H1 (cell line): ENCODE measurements at places on chromosomes 5 and 9. TPM values are rescaled to one million over a fixed set of nuclear protein-coding genes. Genes with fewer than 3 reads are reported as not detected.
A peak's percentile ranks its signal among the peaks of the same experiment; 100 is the strongest.

DNA sequence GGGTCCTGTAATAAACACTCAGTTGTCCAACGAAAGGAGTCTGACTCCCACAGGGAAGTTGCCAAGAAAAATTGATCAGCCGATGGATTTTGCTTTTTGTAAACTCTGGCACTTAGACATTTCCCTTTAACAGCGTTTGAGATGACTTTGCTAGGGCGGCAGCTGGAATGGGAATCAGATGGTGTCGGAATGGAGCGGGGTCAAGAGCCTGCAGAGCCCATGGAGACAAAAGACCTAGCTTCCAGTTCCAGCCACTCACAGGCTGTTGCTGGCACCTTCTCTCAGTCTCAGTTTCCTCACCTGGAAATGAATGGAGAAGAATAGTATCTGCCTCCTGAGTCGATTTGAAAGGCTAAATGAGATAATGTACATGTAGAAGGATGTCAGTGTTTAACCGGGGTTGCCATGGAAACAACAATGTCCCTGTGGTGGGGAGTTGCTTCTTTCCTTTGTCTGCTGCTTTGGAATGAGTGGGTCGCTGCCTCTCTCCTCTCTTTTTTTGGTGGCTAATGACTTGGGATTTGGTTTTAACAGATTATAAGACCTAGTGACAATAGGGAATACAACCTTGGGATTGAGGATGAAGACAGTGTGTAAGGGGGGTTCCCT lies 137.4 kb downstream of the GAS1 start:
- H3K36me3 ChIP-seq: no peaks in the 10 kb centered on the region
- no peak for DNase-seq
- no peaks in the 10 kb centered on the region for H3K27me3 ChIP-seq

DNA sequence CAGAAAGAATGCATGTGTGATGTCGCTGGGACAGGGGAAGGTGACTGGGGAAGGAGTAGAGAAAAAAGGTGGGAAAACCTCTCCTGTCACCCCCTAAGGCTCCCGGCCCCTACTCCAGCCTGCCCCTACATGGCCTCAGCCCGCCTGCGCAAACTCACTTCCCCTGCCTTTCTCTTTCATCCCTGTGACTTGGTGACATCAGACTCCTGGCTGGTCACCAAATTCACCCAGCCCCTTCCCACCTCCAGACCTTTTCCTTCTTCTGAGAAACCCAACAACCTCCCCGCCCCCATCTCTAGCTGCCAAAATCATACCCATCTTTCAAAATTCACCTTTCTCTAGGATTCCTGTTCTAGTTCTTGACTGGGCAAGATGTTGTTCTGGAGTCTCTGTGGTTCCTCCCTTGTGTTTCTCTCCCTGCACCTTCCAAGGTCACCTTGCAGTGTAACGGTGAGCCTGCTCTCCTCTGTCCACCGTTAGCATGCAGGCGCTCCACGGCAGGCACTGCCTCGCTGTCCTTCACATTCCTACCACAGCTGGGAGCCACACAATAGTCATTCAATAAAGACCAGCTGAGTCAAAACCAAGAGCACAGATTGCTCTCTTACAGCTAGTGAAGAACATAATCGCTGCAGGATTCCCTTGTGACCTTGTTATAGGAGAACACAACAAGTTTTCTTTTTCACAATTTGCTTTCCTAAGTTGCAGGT lies 134.5 kb downstream of the FANCC start:
- H3K4me1 ChIP-seq: peaks cover 7% of the 10 kb centered on the region
- no peaks in the 10 kb centered on the region for H3K36me3 ChIP-seq
- H3K27ac ChIP-seq: no peak overlapping the region
- H3K27me3 ChIP-seq: no peaks in the 10 kb centered on the region

DNA sequence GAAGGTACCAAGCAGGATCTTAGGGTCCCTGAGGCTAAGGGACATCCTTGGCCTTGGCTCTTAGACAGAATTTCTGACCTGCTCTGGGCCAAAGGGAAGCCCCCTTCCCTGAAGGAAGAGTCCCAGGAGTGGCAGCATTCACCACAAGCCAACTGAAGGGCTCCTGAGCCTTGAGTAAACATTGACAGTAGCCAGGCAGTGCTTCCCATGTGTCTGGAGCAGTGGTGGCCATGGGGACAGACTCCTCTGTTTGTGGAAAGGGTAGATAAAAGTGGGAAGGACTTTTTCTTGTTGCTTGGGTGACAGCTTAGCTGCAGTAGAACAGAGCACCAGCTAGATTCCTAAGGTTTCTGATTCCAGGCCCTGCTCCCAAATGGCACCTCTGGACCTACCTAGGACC lies 61.4 kb upstream of the VLDLR start:
- DNase-seq: no peak
- H3K27ac ChIP-seq: no peak overlapping the region
- H3K4me1 ChIP-seq: no peaks in the 10 kb centered on the region

DNA sequence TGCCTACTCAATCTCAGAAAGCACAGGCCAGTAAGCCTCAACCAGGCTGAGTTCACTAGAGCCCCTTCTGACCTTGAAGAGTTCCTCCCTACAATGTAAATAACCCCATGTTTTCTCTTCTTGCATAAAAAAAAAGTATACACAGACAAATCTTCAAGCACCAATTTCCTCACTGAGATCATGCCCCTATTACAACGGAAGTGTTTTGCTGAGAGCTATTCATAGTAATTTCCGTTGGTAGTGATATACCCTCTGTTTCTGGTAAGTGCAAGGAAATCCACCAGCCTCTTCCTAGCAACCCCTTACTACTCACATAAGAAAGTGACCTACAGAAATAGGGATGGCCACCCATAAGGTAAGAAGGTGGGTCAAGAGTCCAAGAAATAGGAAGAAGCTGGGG lies 76.4 kb upstream of the TARS1 start:
- no peak overlapping the region for H3K27ac ChIP-seq
- no peak for DNase-seq
- H3K4me3 ChIP-seq: no peak overlapping the region
- H3K27me3 ChIP-seq: no peaks in the 10 kb centered on the region
- H3K4me1 ChIP-seq: no peaks in the 10 kb centered on the region
- H3K36me3 ChIP-seq: no peaks in the 10 kb centered on the region

The LCN15 gene
- total RNA-seq: 0.47 and 0.61 TPM in 2 replicates

GRCh38 chr5:169753795-169754194 lies 116.7 kb downstream of the DOCK2 start:
- H3K4me1 ChIP-seq: peaks cover 4% of the 10 kb centered on the region
- DNase-seq: no peak
- no peaks in the 10 kb centered on the region for H3K36me3 ChIP-seq
- H3K27ac ChIP-seq: no peak overlapping the region
- H3K27me3 ChIP-seq: no peaks in the 10 kb centered on the region

GRCh38 chr5:134963098-134963497 lies 4.6 kb upstream of the CATSPER3 start:
- no peak overlapping the region for H3K27ac ChIP-seq
- no peak overlapping the region for H3K4me3 ChIP-seq
- no peaks in the 10 kb centered on the region for H3K27me3 ChIP-seq
- H3K36me3 ChIP-seq: no peaks in the 10 kb centered on the region
- peaks cover 3% of the 10 kb centered on the region for H3K4me1 ChIP-seq
- DNase-seq: no peak

- no peak overlapping the region for H3K27ac ChIP-seq
- H3K36me3 ChIP-seq: no peaks in the 10 kb centered on the region
- H3K4me1 ChIP-seq: no peaks in the 10 kb centered on the region
- DNase-seq: peak; percentile 75
- H3K27me3 ChIP-seq: no peaks in the 10 kb centered on the region
- no peak overlapping the region for H3K4me3 ChIP-seq
Measured at GRCh38 chr5:35963381-35963843, 25.0 kb upstream of the CAPSL start.

DNA sequence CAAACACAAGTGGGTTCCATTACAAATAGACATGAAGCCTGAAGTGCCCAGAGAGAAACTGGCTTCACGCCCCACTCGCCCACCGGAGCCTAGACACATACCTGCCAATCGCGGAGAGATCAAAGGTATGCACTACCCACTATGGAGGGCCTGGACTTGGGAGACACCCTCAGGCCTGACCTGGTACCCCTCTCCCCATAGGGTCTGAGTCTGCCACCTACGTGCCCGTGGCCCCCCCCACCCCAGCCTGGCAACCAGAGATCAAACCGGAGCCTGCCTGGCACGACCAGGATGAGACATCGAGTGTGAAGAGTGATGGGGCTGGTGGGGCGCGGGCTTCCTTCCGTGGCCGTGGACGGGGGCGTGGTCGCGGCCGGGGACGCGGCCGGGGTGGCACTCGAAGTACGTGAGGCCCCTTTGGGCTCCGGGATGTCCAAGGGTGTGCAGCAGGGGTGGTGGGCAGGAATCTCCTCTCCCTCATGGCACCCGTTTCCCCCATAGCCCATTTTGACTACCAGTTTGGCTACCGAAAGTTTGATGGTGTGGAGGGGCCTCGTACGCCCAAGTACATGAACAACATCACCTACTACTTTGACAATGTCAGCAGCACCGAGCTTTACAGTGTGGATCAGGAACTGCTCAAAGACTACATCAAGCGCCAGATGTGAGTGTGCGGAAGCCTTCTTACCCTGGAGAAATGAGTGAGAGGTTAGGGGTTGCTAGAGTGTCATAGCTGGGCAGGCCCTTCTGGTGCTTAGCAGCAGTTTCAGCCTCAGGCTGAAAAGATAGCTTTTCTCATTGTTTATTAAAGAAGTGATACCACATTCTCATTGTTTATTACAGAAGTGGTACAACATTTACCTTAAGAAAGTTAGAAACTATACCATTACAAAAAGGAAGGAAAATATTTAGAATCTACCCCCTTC lies 38.7 kb downstream of the LARP1 start:
- no peak overlapping the region for H3K4me3 ChIP-seq
- no peaks in the 10 kb centered on the region for H3K27me3 ChIP-seq
- no peak for DNase-seq
- H3K27ac ChIP-seq: no peak overlapping the region
- H3K4me1 ChIP-seq: no peaks in the 10 kb centered on the region
- peaks cover 82% of the 10 kb centered on the region for H3K36me3 ChIP-seq

- no peak overlapping the region for H3K27ac ChIP-seq
- H3K36me3 ChIP-seq: no peaks in the 10 kb centered on the region
- peak; percentile 26 for DNase-seq
- H3K27me3 ChIP-seq: no peaks in the 10 kb centered on the region; the same call in 1 of the 2 replicates
Measured at GRCh38 chr5:170145462-170145861, 39.8 kb downstream of the FOXI1 start.

DNA sequence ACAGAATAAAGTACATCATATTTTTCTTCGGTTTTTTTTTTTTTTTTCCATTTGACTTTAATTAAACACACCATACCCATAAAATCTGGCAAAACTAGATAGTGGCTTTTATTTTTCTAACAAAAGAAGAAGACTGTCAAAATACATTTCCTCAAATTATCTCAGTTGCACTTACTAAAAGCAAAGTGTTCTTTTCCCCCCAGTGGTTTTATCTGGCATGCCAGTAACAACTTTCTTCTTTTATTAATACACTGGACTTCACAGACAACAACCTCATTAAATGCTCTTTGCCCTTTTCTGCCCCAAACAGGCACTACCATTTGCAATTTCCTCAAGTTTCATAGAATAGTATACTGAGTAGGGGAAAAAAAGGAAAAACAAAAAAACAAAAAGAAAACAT lies 1792.3 kb downstream of the EFNA5 start:
- H3K4me3 ChIP-seq: no peak overlapping the region
- no peaks in the 10 kb centered on the region for H3K4me1 ChIP-seq
- DNase-seq: no peak
- H3K27me3 ChIP-seq: no peaks in the 10 kb centered on the region
- H3K36me3 ChIP-seq: no peaks in the 10 kb centered on the region

DNA sequence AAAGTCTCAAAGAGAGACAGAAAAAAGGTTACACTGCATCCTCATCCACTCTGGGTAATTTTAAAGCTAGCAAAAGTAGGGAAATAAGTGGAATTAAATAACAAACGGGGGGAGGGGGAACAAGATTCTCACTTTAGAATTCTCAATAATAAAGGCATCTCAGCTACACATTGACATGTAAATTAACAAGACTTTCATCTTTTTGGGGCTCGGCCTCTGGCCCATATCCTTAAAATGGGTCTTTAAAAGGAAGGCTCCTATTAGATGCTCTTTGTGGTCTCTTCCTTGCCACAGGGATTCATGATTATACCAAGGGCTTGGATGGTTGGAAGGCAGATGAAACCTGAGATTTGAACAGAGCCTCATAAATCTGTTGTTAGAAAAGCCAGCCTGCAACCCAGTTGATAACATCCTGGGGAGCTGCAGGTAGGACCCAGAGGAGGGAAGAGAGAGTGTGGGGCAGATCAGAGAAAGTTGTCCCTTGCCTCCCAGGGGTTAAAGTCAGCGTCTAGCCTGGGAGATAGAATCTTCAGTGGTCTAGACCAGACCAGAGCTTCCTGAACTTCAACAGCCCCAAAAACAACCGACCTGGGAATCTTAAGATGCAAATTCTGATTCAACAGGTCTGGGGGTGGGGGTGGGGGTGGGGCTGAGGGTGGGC lies 135.9 kb downstream of the GCNT1 start:
- H3K4me1 ChIP-seq: peaks cover 5% of the 10 kb centered on the region
- no peaks in the 10 kb centered on the region for H3K27me3 ChIP-seq
- 0 out of 2 replicates have a peak overlapping the region, but pooled peaks have one; percentile 46 for H3K27ac ChIP-seq

- H3K27me3 ChIP-seq: no peaks in the 10 kb centered on the region
- H3K4me3 ChIP-seq: no peak overlapping the region
- no peaks in the 10 kb centered on the region for H3K4me1 ChIP-seq
Measured at GRCh38 chr9:108235609-108236008, 620.2 kb downstream of the ACTL7B start.

DNA sequence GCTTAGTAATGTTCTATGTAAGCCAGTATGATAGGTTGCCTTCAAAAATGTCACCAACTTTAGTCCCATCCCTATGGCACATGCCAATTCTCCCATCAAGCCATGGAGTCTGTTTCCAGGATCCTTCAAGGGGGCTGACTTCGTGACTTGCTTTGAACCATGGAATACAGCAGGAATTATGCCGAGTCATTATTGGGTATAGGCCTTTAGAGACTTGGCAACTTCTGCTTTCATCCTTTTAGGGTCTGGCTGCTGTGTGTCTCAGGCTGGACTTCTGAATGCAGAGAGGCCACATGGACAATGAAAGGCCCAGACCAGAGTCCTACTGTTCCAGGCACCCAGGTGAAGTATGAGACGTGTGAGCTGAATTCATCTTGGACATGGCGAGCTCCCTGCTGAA lies 109.8 kb downstream of the DENND1A start:
- no peak overlapping the region for H3K27ac ChIP-seq
- H3K36me3 ChIP-seq: no peaks in the 10 kb centered on the region
- H3K4me1 ChIP-seq: peaks cover 6% of the 10 kb centered on the region
- no peak for DNase-seq

GRCh38 chr5:57720656-57721055 lies 238.0 kb upstream of the ACTBL2 start:
- H3K27ac ChIP-seq: no peak overlapping the region
- no peak overlapping the region for H3K4me3 ChIP-seq
- H3K4me1 ChIP-seq: no peaks in the 10 kb centered on the region
- no peak for DNase-seq
- H3K27me3 ChIP-seq: no peaks in the 10 kb centered on the region

GRCh38 chr5:172175263-172175719 lies 12.7 kb downstream of the STK10 start:
- no peak overlapping the region for H3K27ac ChIP-seq
- no peaks in the 10 kb centered on the region for H3K27me3 ChIP-seq
- no peak for DNase-seq
- no peaks in the 10 kb centered on the region for H3K4me1 ChIP-seq

The BHMT2 gene
- not detected in 2 replicates for total RNA-seq

GRCh38 chr5:137051161-137051560 lies 448.0 kb downstream of the SPOCK1 start:
- H3K27ac ChIP-seq: no peak overlapping the region
- no peaks in the 10 kb centered on the region for H3K4me1 ChIP-seq
- DNase-seq: no peak
- no peaks in the 10 kb centered on the region for H3K36me3 ChIP-seq

The SPINK1 gene
- total RNA-seq: 0.48 TPM in 1 of 2 replicates, not detected in the other

- no peak for DNase-seq
- no peaks in the 10 kb centered on the region for H3K4me1 ChIP-seq
- no peaks in the 10 kb centered on the region for H3K27me3 ChIP-seq
- no peak overlapping the region for H3K4me3 ChIP-seq
Measured at GRCh38 chr5:137181667-137182066, 317.5 kb downstream of the SPOCK1 start.

The SLC46A2 gene
- not detected in 2 replicates for total RNA-seq
